ENCODE measurements at places on chromosomes 6 and 20.

DNA sequence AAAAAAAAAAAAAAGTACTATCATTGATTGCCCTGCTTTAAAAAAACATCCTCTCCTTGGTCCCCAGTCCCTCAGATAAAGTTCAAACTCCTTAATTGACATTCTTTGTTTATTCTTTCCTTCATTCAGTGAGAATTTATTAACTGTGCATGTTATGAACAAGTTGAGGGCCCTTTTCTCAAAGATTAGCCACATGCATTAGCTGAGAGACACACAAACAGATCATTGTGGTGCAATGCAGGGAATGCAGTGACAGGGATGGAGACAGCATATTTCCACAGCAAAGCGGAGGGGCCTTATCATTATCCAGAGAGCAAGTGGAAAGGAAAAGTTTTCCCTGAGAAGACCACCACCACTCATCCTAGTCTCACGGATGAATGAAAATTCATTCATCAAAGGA lies 21.9 kb upstream of the IPCEF1 start:
- DNase-seq: no peak

GRCh38 chr6:41560431-41561192 lies 14.4 kb downstream of the FOXP4 start:
- DNase-seq: peak; percentile 47

- DNase-seq: no peak
Observed at GRCh38 chr20:57973886-57974285, 254.6 kb downstream of the ANKRD60 start.

GRCh38 chr6:87721311-87721710 lies 19.3 kb upstream of the AKIRIN2 start:
- no peak for DNase-seq

GRCh38 chr6:46216879-46217278 lies 46.1 kb upstream of the ENPP5 start:
- no peak for DNase-seq

GRCh38 chr20:14210146-14210545 lies 127.3 kb downstream of the FLRT3 start:
- DNase-seq: no peak

DNA sequence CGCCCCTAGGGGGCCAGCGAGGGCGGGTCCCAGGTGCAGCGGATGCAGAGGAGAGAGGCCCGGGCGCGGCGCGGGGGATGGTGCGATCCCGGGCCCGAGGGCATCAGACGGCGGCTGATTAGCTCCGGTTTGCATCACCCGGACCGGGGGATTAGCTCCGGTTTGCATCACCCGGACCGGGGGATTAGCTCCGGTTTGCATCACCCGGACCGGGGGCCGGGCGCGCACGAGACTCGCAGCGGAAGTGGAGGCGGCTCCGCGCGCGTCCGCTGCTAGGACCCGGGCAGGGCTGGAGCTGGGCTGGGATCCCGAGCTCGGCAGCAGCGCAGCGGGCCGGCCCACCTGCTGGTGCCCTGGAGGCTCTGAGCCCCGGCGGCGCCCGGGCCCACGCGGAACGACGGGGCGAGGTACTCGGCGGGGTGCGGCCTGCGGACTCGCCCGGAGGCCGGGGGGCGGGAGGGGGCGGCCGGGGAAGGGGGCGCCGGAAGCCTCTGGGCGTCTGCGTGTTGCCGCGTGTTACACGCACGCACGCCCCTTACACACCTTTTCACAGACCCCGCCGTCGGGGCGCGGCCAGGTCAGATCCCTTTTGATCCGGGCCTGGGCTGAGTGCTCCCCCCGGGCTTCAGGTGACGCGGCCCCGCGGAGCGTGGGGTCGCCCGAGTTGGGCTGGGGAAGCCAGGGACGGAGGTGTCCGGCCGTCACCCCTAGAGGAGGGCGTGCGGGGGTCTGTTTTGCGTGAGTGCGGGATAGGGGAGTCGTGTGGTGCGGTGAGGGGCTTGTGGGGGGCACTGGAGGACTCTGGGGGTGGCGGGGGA lies 412 bp downstream of the TRIB3 start:
- no peak for DNase-seq

DNA sequence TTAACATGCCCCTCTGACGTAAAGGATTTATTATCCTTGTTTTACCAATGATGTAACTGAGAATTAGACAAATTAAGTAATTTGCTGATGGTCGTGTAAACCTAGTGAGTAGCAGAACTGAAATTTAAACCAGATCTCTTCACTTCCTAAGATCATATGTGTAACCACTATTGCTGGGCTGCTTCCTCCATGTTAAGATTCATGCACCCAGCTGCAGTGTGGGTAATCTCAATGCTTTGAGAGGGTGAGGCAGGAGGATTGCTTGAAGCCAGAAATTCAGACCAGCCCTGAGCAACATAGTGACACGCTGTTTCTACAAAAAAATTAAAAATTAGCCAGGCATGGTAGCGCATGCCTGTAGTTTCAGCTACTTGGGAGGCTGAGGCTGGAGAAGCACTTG lies 97.9 kb downstream of the L3MBTL3 start:
- no peak for DNase-seq

DNA sequence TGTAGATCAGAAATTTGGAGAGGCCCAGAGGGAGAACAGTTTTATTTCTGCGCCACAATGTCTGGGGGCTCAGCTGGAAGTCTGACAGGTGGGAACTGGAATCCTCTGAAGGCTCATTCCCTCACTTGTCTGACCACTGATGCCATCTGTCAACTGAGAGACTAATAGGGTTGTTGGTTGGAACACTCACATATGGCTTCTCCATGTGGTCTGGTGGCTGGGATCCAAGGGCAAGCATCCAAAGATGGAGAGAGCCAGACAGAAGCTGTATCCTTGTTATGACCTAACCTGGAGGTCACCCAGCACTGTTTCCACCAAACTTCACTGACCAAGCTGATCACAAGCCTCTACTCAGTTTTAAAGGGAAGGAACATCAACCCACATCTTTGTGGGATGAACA lies 117.9 kb upstream of the AKAP12 start:
- no peak for DNase-seq

GRCh38 chr20:63317061-63317460 lies 24.1 kb downstream of the COL20A1 start:
- no peak for DNase-seq

GRCh38 chr6:96381246-96381645 lies 140.4 kb upstream of the UFL1 start:
- DNase-seq: no peak

DNA sequence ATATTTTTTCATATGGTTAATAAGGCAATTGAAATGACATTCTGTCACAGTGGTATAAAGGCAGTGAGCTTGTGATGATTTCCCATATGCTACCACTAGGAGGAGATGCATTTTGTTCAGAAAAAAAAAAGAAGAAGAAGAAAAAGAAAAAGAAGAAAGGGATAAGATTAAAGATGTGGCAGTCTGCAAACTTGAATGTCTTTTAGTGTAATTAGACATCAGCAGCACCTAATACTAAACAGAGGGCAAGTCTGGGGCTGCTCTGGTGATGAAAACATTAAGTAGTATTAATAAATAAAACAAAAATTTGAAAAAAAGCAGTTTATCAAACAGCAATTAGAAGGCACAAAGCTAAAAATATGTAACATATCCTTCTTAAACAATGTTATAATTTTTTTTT lies 95.4 kb upstream of the DEFB112 start:
- no peak for DNase-seq

DNA sequence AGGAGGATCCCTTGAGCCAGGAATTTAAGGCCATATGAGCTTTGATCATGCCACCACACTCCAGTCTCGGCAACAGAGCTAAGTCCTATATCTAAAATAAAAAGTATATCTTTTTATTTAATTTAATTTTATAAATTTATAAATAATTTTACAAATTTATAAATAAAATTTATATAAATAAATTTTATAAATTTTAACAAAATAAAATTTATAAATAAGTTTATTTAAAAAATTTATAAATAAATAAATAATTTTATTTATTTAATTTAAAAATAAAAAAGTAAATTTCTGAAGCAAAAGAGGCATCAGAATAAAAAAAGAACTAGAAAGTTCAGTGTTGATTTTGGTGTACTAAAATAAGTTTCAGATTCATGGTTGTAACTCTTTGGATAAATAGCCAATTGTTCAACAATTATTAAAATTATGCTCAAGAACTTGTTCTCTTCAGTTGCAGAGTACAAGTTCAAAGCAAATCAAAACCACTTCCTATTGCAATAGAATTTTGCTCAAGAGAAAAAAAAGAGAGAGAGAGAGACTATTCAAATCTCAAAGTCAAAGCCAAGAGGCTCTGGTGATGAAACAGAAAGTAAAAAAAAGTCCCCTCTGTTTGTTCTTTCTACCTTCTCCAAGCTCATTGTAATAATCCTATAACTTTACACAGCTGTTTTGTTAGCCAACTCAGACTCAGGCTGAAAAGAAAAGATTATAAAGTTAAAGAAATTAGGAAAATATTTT lies 547.5 kb upstream of the ADGRB3 start:
- DNase-seq: no peak

GRCh38 chr20:37987602-37988290 lies 45.5 kb downstream of the TTI1 start:
- DNase-seq: peak; percentile 28

Measured in large intestine (tissue), 12 donors.